ENCODE measurements at places on chromosomes 7 and 10.

GRCh38 chr10:90204131-90204955 is 503.0 kb downstream of the KIF20B start:
- DNase-seq: no peak

- DNase-seq: no peak
Observed at GRCh38 chr10:62443866-62444265, 69.7 kb downstream of the ZNF365 start.

DNA sequence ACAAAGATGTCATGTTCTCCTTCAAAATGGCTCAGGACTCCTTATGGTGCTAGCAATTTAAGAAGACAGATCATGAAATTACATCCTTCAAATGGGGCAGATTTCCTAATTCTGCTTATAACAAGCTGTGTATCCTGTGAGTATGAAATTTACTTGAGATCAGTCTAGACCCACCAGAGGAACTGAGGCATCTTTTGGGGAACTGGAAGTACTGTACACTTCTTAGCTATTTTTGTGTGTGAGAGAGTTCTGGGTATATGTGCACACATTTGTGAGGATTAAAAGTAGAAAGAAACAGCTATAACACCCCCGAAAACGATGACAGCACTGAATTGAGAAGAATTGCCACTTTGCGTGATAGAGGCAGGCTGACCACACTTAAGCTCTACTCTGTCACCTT is 187.0 kb upstream of the CCDC6 start:
- DNase-seq: no peak

GRCh38 chr10:102504179-102504975 is 605 bp downstream of the SUFU start:
- DNase-seq: peak; percentile 53

- no peak for DNase-seq
Observed at GRCh38 chr7:77543910-77544309, 6.8 kb downstream of the PTPN12 start.

DNA sequence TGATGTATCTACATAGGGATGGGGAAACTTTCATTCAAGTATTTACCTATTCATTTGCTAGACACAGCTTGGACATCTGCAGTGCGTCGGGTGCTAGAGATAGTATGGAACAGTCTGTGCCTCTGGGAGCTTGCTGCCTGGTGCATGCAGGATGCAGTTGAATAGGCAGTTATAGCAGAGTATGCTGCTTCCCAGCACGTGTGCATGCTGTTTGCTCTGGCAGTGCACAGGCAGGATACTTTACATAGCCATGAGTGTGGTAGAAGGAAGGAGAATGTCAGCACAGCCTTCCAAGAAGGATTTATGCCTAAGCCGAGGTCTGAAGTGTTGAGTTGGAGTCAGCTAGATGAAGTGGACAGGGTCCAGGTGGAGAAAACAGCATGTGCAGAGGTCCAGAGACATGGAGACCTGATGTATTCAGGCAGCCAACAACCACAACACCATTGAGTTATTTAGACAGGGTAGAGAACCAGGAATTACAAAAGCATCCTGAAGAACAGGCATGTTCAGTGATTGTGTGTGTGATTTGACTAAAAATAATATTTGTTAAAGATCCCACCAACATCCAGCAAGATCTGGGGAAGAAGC is 8.1 kb downstream of the MAP3K8 start:
- DNase-seq: no peak

DNA sequence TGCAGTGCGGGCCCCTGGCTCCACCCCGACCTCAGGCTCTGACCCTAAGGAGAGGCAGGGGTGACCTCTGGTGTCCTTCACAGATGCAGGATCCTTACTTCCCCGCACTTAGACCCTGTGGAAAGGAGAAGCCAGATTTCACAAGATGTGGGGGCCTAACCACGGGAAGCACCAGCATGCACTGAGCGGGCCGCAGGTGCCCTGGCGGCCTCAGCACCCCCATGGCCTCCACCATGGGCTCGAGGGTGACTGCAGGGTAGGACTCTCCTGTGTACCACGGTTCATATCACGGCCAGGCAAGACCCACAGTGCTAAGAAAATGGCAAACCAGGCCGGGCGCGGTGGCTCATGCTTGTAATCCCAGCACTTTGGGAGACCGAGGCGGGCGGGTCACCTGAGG is 410.0 kb upstream of the FOXK1 start:
- no peak for DNase-seq

GRCh38 chr7:54485044-54485443 is 57.1 kb upstream of the VSTM2A start:
- no peak for DNase-seq

GRCh38 chr10:78301891-78302738 is 268.5 kb downstream of the RPS24 start:
- no peak for DNase-seq

All from activated naive CD4-positive, alpha-beta T cell treated with anti-CD3 and anti-CD28 coated beads, Interleukin-2, amount 10 ng/mL, durations not matched to agents 7 days and 5 days (primary cell).